ENCODE measurements at places on chromosomes 4 and X.
A peak's percentile ranks its signal among the peaks of the same experiment; 100 is the strongest.

DNA sequence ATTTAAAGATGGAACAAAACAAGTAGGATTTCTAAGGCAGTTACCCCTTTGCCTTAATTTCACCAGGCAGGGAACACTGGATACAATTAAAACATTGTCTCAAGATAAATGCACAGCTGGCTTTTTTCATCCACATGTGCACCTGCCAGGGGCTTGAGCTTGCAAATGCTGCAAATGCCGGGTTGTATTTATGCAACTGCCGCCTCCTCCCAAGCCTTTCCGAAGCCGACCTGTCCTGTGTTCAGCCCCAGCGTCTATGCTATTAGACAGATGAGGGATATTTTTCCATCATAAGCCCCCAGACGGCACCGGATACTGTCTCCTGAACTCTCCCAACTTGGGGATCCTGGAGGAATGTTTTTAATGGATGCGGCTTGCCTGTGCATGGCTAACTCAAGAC, 251.6 kb downstream of the CRLF2 start:
- peak; percentile 5 for DNase-seq

DNA sequence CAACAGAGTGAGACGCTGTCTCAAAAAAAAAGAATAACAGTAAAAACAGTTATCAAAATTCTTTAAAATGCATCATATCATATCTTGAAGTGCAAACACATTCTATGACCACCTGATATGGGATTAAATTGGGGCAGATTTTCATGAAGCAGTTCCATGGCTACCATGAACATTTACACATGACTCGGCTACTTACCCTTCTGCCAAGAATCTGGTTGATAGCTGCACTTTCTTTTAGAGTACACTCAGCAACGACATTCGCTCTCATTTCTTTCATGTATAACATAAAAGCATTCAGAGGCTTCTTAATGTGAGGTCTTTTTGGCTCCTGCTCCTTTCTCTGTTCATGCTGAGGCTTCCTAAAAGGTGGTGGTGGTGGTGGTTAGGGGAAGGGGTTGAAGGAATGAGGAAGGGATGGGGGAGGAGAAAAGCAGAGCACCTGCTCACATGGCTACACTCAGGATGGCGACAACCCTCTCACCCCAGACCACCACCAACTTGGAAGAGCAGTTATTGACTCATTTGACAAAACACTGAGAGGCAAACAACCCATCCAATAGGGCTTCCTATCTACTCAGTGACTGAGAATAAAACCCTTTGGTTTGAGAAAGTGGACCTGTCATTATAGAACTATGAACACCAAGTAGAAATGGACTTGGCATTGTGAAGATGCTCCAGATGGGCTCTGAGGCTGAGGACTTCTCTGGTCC, 88.5 kb downstream of the HADH start:
- no peak for DNase-seq

DNA sequence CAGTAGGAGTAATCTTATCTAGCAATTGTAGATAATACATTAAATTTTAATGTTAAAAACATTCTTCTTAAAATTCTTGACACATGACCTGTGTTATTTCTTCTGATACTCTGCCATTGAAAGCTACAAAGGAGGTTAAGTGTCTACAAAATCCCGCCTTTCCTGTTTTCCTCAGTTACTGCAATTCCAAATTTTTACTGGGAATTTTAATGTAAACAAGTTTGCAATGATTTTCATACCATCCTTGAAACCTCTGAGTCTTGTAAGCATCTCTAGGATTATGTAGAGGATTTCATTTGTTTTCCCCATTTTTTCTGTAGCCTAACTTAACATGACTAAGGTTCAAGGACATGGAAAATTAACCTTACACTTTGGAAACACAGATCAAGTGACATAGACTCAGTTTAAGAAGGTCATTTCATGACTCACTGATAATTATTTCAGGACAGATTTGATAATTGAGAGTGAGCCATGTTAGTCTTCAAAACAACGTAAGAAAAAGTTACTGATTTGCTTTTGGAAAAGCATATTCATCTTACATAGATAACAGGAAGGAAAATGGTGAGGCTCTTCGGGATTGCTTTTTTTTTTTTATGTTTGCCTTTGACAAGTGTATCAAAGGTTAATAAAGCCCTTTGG, 39.6 kb upstream of the PDLIM5 start:
- DNase-seq, result no peak

DNA sequence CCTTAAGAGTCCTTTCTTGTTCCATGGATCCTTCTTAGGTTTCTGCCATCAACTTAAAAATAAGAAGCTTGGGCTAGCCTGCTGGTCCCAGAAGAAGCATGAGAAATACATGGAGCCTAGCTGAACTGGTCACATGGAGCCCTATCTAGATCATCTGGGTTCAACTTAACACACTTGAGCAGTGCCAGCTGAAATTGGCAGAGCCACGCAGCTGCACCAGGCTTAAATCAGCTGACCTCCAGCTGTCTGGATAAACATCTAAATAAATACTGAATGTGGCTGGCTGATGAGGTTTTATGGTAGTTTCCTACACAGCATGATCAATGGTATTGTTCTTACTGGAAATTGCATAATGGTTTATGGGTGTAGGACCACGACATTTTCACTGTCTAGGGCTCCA, 598.4 kb upstream of the FAM241A start:
- no peak for DNase-seq

DNA sequence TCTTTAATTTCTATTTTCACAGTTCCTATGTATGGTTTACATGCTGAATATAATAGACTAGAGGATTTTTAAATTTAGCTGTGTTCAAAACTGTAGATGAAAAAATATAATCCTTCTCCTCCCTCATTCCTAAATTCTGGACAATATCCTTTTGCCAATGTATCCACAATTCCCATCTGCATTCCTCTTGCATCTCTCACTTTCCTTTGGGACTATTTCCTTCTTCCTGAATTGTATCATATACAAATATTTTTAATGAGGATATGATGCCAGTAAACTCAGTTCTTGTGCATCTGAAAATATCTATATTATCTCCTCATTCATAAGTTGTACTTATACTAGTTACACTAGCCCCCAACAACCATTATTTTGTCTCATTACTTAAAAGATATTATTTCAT, 46.7 kb downstream of the DDX60L start:
- DNase-seq, result no peak

DNA sequence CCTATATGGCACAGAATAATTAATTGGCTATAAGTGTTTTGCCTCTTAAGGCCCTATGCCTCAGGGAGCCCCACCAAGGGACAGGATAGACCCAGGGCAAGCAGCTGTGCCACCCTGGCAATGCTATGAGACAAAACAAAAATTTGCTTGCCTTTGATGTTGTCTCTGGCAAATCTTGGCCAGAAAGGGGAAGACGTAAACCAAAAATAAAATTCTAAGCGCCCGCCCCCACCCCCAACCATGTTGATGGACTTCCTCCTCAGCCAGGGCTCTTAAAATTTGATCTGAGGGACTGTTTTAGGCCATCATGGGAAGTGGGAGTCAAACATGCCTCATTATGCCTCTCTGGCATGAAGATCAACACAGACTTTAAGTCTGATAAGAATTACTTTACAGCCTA, 130.5 kb upstream of the APOOL start:
- DNase-seq, result no peak

- no peak for DNase-seq
Observed at GRCh38 chr4:8537041-8537461, 43.1 kb upstream of the GPR78 start.

DNA sequence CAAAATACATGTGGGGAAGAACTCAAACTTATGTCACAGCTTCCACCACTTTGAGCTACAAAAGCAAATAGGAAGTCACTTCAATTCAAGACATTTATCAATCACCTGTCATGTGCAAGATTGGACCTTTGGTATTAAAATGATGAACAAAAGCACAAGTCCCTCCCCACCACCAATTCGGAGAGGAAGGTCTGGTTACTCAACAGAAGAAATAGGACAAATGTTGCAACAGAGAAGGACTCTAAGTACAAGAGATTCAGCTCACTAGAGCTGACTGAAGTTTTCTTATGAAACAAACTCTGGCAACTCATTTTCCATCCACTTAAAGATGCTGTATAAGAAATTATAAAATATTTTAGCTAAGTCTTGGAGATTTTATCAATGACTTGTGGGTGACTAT, 16.0 kb upstream of the MMRN1 start:
- no peak for DNase-seq

- no peak for DNase-seq
Observed at GRCh38 chr4:156499684-156500083, 471.9 kb downstream of the PDGFC start.

- DNase-seq, result no peak
Observed at GRCh38 chr4:47714269-47714668, 123.6 kb downstream of the CORIN start.

DNA sequence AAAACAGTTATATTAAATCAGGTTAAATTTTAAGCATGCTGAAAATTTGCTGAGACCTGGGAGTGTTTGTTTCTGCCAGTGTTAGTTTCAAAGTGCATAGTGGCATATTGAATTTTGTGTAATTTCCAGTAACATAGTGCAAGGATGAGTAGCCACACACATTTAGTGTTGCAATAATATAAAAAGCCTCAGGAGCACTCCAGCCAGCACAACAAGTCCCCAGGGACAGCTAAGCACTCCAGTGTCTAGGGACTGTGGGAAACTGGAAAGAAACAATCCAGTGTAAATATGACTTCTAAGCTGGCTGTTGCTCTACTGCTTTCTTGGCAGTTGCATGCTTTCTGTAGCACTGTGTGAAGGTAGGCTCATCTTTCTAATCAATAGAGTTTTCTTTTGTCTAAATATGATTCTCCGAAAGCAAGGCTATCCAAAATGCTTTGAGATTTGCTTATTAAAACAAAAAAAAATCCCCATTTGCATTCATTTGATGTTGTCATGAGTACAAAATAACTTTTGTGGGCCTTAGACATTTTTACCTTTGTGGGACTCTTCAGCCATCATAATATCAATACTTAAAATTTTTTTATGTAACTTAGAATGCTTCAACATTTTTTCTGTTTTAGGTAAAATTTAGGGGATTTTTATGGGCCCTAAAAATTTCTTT, 24.2 kb upstream of the CXCL2 start:
- DNase-seq, result no peak

DNA sequence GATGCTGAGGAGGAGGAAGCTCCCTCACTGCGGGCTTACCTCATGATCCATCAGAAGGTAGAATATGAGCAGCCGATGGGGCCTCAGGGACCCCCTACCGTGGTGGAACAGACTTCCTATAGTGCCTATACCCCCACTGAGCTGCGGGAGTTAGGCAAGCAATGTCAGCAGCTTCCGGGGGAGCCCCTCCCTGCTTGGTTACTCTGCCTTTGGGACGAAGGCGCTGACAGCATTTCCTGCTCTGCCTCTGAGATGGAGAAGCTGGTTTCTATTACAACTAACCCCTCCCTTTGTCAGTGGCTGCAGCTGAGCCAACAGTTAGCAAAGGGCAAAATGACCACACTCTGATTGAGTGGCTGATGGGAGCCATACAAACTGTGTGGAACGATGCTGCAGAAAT, 430.7 kb downstream of the IDS start:
- no peak for DNase-seq

GRCh38 chr4:121308328-121308663, 72.5 kb downstream of the QRFPR start:
- no peak for DNase-seq

GRCh38 chrX:150572206-150572605, 3.8 kb downstream of the MTM1 start:
- no peak for DNase-seq

DNA sequence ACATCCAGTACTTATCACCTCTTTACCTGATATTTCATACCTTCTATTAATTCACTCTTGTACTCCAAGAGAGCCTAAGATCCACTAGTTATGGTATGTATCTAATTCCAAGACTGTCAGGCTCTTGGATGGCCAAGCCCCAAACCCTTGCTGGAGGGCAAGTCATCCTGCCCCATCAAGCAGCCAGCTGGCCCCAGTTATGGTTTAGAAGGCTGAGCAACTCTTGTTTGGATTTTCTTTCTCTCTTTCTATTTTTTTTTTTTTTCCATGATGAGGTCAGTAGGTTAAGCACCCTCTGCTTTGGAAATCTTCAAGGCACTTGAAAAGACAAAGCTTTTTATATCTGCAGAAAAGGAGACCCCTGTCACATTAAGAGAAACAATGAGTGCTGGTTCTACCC, 10.9 kb upstream of the FGF16 start:
- no peak for DNase-seq

GRCh38 chrX:17588303-17588702, 149.0 kb upstream of the SCML1 start:
- DNase-seq, result no peak

- no peak for DNase-seq
Observed at GRCh38 chr4:61938250-61938846, 738.2 kb downstream of the ADGRL3 start.

DNA sequence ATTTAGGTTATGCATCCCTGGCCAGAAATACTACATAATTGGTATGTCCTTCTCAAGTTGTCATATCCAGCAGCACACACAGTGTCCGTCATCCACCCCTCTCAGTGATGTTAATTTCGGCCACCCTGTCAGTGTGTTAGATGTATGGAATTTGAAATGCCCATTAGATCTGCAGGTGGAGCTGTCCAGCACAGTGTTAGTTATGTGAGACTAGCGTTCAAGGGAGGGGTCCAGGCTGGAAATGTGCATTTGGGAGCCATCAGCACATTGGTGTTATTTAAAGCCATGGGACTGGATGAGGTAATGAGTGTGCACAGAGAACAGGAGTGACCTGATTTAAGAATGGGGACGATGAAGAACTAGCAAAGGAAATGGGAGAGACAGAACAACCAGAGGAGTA, 22.4 kb downstream of the ANAPC4 start:
- DNase-seq, result no peak

- no peak for DNase-seq
Observed at GRCh38 chrX:68997911-68998310, 167.3 kb downstream of the PJA1 start.

DNA sequence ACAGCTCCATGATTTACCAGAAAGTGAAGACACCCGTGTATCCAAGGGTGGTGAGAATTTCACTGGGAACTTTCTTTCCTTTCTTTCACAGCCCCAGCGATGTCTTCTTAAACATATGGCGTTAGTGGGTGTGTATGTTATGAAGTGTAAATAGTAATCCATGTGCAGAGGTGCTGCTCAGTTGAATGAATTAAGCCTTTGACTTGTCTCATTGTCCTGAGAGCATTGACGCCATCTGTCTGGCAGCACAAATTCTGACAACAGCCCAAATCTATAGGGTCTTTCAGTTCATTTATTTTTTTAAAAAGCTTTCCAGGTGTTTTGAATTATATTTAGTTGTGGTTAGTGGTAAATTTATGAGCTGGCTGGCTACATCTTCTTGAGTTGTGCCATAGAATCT, 69.4 kb downstream of the CLCN5 start:
- DNase-seq, result no peak

- DNase-seq, result no peak
Observed at GRCh38 chr4:55366621-55367020, 20.6 kb downstream of the SRD5A3 start.

DNA sequence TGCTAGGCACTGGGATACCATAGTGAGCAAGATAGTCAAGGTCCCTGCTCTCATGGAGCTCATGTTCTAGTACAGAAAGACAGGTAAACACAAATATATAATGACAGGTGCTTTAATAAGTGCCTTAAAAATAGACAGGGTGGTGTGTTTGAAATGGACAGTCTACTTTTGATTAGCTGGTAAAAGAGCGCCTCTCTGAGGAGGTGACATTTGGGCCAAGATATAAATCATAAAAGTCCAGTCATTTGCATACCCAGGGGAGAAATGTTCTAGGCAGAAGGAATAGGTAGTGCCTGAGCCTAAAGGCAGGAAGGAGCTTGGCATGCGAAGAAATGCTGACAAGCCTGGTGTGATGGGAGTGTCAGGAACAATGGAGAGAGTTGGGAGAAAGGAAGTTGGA, 83.6 kb downstream of the DNAAF6 start:
- DNase-seq, result no peak
